ENCODE measurements at places on chromosomes 4 and X.

DNA sequence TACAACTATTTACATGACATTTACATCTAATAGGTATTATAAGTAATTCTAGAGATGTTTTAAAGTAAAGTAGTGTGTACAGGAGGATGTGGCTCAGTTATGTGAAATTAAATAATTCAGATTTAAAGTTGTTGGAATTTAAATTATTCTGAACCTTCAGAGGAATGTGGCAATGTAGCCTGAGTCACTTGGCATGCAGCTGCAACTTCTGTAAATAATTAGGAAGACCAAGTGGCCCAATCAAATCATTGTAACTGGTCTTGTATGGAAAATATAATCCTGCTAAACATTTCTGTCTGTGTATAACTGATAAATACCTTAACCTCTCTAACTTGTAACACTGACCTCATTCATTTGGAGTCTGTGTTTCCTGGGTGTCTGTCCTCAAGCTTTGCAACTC is 828.9 kb downstream of the GLUD2 start:
- no peak for DNase-seq

DNA sequence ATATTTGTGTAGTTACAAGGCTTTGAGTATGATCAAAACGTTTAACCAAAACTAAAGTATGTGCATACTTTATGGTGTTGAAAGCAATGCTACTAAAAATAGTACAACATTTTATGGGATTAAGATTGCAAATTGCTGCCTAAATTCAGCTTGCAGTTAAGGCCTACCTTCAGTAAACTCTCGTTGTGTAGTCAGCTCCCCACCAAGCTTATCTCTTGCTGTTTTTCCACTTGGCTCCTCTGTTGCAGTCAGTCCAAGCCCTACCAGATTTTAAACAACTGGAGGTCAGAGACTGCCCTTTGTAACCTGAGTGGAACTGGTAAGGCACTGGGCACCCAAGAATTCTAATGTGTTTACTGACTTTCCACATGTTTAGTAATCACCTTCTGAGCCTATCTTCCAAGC is 25.7 kb downstream of the AFF1 start:
- no peak for DNase-seq

DNA sequence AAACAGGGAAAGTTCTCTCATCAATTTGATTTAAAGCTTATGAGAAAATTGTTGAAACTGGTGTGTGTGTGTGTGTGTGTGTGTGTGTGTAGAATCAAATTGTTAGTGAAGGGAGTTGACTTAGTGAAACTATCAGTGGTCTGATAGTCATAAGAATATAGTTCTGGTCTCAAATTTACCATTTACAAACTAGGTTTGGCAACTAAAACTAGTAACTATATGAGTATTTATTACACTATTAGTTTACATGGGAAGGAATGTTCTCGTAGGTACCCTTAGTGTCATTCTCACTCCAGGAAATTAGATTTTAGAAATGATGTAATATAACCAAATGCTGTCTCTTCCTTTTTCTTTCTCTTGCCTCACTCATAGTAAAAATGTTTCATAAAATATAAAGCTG is 11.9 kb downstream of the SULT1E1 start:
- DNase-seq: no peak

GRCh38 chrX:106619797-106620196 is 8.0 kb downstream of the RADX start:
- DNase-seq: no peak

GRCh38 chr4:185210102-185210981 is 944 bp downstream of the SNX25 start:
- DNase-seq: peak; percentile 23

- DNase-seq: no peak
Observed at GRCh38 chr4:125520258-125520990, 205.7 kb downstream of the FAT4 start.

GRCh38 chr4:184421533-184422155 is 52.7 kb downstream of the IRF2 start:
- DNase-seq: no peak

DNA sequence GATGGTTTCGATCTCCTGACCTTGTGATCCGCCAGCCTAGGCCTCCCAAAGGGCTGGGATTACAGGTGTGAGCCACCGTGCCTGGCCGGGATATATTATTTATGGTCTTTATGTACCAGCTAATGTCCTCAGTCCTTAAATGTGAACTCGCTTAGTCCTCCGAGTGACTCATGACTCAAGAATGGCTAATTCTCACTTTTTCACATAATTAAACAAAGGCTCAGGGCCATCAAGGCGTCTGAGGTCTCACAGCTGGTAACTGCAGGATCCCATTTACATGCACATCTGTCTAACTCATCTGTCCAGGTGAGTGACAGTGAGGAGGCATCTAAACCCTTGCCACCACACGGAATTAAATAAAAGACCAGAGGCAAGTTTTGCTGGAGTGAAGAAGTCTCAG is 73.5 kb downstream of the HS3ST1 start:
- no peak for DNase-seq

- DNase-seq: peak; percentile 34
Observed at GRCh38 chrX:153818571-153819383, 11.6 kb downstream of the PDZD4 start.

GRCh38 chr4:153784166-153784699 is 4.7 kb downstream of the SFRP2 start:
- no peak for DNase-seq

DNA sequence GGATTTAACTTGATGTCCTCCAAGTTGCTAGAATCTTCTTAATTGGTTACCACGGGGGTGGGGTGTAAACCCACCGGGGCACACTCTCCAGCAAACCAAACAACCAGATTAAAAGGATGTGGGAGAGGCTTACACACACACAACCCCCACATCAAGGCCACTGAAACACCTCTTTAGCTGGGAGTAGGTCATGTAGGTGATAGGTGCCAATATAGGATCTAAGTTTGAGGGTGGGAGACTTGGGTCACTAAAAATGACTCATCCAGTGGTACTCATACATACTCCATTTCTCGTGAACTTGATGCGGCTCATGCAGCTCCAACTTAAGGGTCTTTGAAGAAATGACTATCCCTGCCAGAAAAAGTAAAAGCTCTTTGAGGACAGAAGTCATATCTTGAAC is 20.5 kb upstream of the CD40LG start:
- DNase-seq: no peak

DNA sequence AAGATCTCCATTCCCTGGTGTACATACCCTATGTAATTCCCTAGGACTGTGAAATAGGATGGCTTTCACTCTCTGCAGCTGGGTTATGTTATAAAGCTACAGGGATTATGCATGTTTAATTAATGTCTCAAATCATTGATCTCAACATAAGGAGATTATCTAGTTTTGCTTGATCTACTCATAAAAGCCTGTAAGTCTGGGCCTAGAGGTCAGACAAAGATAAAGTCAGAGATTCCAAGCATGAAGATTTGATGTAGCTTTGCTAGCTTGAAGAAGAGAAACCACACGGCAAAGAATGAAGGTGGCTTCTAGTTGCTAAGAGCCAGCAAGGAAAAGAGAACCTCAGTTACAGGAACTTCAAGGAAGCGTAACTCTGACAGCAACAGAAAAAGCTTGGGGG is 456.9 kb downstream of the CCSER1 start:
- DNase-seq: no peak

- no peak for DNase-seq
Observed at GRCh38 chr4:7381890-7382633, 52.7 kb downstream of the PSAPL1 start.

DNA sequence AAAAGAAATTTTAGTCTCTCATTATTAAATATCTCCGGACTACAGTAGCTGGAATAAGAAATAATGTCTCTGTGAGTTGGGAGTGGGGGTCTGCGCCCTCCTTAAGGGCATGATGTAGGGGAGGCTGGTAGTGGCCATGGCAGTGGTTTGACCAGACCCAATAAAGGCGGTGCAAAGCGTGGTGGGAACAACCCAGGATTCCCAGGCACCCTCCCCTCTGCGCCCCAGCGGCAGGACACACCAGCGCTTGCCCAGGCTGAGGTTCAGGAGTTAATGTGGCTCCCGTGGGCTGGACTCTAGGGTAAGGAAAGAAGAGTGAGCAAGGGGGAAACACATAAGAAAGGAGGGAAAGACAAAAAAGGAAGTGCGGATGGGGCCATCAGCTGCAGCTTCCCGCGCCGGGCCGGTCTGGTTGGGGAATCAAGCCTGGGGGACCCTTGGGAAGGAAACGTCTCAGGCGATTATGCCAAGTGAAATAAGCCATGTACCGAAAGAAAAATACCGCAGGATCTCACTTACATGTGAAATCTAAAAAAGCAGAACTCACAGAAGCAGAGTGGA is 157.5 kb upstream of the SMIM31 start:
- no peak for DNase-seq

DNA sequence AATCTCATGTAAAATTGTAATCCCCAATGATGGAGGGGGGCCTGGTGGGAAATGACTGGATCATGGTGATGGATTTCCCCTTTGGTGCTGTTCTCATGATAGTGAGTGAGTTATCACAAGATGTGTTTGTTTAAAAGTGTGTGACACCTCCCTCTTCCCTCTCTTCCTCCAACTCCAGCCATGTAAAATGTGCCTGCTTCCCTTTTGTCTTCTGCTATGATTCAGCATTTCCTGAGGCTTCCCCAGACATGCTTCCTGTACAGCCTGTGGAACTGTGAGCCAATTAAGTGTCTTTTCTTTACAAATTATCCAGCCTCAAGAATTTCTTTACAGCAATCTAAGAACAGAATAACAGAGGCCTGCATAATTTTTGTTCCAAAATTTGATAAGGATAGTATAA is 85.2 kb downstream of the ANAPC10 start:
- DNase-seq: no peak

DNA sequence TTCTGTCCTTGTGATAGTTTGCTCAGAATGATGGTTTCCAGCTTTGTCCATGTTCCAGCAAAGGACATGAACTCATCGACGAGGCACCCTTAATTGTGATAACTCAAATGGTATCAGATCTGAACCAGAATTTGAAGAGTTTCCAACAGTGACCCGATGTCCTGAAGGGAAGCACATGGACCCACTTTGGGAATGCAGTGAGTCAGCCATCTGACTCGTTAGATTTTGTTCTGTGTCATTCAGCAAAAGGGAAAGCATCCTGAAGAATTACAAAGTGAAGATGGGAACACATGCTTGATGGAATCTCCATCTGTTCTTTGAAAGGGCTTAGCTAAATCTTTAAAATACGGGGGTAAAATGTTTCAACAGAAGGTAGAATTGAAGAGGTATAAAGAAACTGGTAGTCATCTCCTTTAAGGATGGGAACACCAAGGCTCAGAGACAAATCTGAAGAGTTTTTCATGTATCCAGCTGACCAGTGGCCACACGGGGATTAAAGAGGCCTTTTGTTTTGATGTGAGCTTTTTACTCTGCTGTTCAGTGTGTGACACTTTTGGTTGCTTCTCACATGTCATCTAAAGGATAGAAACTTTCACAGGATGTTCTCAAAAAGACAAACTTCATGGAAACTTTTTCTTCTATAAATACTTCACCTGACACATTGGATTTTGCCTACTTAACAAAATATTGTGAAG is 393.8 kb downstream of the INPP4B start:
- DNase-seq: no peak

DNA sequence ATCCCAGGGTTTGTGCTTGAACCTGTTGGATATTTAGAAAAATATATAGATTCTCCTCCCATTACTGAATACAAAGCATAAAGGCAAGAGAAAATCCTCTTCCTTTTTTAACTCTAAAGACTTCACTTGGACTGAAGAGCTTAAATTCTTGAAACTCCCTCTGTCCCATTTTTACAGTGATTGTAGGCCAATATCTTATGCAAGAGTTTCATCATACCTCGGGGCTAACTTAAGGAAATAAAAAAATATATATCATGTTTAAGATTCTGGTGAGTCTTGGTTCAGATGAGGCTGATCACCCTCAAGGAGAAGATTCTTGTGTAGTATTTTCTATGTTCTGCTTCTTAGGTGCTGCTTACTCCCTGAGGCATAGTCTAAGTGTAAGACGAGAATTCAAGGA is 1449.6 kb downstream of the C4orf33 start:
- DNase-seq: no peak

GRCh38 chr4:43550981-43551627 is 658.6 kb downstream of the GRXCR1 start:
- no peak for DNase-seq

DNA sequence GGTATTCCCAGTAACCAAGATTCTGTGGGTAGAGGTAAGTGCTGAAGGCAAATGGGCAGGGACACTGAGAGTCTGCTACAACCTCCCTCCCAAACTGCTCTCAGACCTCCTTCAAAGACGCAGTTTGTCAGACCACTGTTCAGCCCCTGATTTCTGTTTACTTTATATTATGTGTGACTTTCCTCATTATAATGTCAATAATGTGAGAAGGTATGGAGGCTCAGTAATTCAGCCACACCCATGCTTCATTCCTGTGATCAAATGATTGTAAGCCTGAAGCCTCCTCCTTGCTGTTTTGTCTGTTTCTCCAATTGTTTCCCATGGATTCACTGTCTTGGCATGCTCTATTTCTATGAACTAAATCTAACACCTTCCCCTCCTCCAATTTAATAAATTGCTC is 75.6 kb downstream of the SYTL5 start:
- DNase-seq: no peak

- no peak for DNase-seq
Observed at GRCh38 chrX:139881130-139881529, 51.7 kb downstream of the ATP11C start.

GRCh38 chr4:2066571-2067445 is 7.7 kb downstream of the NAT8L start:
- DNase-seq: no peak

DNA sequence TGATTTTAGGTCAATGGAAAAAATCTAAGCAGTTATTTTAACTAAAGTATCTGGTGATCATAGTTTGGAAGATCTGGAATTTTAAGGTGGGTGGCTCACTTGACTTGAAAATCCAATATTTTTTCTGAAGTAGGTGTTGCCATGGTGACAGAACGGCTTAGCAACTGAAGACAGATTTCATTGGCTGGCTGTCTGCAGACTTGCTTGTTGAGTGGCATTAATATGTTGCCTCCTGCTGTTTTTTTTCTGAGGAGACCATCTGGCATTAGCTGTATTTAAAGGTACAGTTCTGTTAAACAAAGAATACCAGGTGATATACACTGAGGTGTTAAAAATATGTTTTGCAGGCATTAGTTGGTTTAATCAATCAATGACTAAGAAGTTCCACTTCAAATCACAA is 19.8 kb downstream of the CPE start:
- no peak for DNase-seq

DNA sequence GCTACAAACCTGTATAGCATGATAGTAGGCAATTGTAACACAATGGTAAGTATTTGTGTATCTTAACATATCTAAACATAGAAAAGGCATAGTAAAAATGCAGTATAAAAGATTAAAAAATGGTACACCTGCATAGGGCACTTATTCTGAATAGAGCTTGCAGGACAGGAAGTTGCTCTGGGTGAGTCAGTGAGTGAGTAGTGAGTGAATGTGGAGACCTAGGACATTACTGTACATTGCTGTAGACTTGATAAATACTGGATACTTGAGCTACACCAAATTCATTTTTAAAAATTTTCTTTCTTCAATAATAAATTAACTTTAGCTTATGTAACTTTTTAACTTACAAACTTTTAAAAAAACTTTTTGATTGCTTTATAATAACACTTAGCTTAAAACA is 68.2 kb upstream of the MAML3 start:
- no peak for DNase-seq

GRCh38 chr4:159593681-159594080 is 490.8 kb downstream of the RAPGEF2 start:
- no peak for DNase-seq

- DNase-seq: no peak
Observed at GRCh38 chr4:25504932-25505636, 128.0 kb downstream of the ANAPC4 start.

- peak; percentile 36 for DNase-seq
Observed at GRCh38 chr4:56821381-56822243, at the start of gene SPINK2. Gene SPINK2 (minus strand): TSS chr4:56821701. CDS start chr4:56821662, 39 bp downstream.

Data from stimulated activated CD8-positive, alpha-beta memory T cell treated with anti-CD3 and anti-CD28 coated beads, Interleukin-4, amount 100 ng/mL, for 24 hours (primary cell).